ENCODE measurements at places on chromosomes 12 and 14. TPM values are rescaled to one million over a fixed set of nuclear protein-coding genes. Genes with fewer than 3 reads are reported as not detected.

- DNase-seq: peak; percentile 48
Measured at GRCh38 chr12:52655251-52655650, 3.2 kb upstream of the KRT2 start.

DNA sequence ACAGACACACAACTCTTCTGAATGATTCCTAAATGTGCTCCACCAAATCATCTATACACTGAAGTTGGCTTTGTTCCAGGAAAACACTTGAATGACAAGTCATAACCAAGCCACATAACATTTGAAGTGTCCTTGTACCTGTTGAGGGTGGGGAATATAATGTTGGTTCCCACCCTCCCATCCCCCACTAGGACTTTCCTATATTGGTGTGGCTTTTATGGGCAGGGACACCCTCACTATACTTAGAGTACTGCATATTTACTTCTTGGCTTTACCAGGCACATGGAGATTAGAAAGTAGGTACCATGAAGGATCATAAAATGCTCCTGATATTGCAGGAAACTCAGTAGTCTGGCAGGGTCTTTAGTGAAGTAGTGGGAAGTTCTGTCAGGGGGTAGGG lies 9.7 kb upstream of the BHLHE41 start:
- no peak for DNase-seq

- no peak for DNase-seq
Measured at GRCh38 chr12:21428241-21428640, 9.2 kb upstream of the PYROXD1 start.

DNA sequence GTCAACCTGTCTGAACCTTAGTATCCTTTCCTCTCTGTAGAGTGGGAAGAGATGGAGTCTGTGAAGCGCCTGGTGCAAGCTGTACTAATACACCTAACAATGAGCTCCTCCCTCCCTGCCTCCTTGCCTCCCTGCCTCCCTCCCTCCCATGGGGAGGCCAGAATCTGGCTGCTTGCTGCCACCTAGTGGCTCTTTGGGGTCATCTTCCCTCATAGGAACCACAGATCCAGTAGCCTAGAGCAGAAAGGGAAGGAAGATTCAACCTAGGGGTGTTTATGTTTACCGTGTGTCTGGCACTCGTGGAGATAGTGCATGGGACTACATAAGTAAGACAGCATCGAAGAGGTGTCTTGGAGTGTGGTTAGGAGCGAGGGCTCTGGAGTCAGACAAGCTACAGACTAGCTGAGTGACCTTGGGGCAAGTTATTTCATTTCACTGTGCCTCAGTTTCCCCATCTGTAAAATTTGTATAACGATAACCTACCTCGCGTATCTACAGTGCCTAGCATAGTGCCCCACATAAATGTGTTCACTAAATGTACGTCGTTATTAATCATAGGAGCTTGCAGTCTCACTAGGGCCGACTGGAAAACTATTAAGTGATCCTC lies 35.5 kb upstream of the TSPAN9 start:
- peak; percentile 42 for DNase-seq

DNA sequence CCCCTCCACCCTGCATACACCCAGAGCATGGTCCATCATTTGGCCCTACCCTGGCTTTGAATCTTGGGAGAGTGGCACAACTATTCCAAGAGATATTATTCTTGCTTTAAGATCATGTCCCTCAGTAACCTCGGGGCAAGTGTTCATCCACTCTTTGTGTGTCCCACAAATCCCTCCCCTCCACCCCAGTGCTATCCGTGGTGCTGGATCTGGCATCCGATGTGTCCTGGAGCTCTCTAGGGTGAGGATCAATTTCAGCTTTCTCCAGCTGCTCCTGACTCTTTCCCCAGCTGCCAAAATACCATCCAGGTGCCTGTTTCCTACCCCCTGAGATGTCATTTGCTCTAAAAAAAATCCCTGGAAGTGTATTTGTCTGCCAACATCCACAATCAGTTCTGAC lies 64.8 kb upstream of the CMKLR1 start:
- no peak for DNase-seq

DNA sequence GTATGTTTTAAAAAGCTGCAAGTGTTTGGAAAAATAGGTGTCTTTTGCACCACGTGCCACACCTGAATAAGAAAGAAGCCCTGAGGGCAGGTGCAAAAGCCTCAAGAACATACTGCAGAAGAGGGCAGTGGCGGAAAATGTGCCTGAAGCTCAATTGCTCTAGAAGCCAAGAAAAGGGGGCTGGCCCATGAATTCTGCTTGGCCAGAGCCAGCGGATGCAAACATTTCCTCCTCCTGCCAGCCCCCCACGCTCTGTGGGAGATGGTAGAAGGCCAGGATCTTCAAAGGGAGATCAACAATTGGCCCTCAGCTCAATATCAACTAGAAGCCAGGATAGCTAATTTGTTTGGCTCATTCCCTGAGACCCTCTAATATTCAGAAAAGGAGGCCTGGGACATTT lies 80.3 kb upstream of the TMEM132D start:
- no peak for DNase-seq

- DNase-seq: no peak
Measured at GRCh38 chr12:124851342-124851741, 12.3 kb downstream of the SCARB1 start.

- no peak for DNase-seq
Measured at GRCh38 chr12:29071099-29071498, 78.0 kb upstream of the FAR2 start.

- no peak for DNase-seq
Measured at GRCh38 chr14:105146181-105146975, 22.2 kb downstream of the JAG2 start.

DNA sequence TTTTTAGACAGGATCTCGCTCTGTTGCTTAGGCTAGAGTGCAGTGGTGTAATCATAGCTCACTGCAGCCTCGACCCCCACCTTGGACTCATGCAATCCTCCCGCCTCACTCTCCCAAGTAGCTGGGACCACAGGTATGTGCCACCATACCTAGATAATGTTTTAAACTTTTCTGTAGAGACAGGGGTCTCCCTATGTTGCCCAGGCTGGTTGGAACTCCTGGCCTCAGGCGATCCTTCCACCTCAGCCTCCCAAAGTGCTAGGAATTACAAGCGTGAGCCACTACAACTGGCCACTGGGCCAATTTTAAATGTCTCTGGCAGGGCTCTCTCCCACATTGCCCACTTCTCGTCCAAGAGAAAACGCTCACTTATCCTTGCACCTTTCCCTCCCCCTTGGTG lies 66.5 kb upstream of the DACT1 start:
- DNase-seq: no peak

DNA sequence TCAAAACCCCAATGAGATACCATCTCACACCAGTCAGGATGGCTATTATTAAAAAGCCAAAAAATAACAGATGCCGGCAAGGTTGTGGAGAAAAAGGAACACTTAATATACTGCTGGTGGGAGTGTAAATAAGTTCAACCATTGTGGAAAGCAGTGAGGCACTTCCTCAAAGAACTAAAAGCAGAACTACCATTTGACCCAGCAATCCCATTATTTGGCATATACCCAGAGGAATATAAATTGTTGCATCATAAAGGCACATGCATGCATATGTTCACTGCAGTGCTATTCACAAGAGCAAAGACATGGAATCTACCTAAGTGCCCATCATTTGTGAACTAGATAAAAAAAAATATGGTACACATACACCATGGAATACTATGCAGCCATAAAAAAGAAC lies 59.9 kb downstream of the MGST1 start:
- DNase-seq: no peak

Gene SMOC1
- 7.3 TPM for total RNA-seq

Measured in thyroid gland (tissue), 4 donors.